ENCODE measurements at places on chromosomes 12 and 14.

GRCh38 chr14:66601932-66602578, 94.1 kb downstream of the GPHN start:
- DNase-seq: no peak

DNA sequence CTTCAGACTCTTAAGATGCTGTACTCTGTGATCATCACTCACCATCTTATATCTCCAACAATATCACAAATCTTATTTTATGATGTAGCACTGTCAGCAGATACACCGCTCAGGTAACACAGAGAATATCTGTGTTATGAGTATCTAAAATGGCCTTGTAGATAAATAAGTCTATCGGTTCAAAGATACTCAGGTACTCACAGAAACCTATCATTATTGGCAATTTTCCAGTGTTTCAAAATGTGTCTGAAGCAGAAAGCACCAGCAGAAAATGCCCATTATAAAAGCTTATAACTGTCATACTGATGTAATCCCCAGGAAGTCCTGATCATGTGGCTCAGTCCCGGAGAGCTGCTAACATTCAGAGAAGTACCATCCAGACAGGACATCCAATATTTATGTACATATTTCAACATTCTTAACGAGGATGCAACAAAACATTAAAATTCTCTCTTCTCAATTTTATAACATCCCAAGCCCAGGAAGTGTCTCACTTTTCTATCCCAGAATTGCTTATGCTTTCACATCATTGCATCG, 190.7 kb upstream of the LMNTD1 start:
- DNase-seq: no peak

GRCh38 chr12:54352022-54352531, 12.2 kb downstream of the GPR84 start:
- DNase-seq: peak; percentile 60

DNA sequence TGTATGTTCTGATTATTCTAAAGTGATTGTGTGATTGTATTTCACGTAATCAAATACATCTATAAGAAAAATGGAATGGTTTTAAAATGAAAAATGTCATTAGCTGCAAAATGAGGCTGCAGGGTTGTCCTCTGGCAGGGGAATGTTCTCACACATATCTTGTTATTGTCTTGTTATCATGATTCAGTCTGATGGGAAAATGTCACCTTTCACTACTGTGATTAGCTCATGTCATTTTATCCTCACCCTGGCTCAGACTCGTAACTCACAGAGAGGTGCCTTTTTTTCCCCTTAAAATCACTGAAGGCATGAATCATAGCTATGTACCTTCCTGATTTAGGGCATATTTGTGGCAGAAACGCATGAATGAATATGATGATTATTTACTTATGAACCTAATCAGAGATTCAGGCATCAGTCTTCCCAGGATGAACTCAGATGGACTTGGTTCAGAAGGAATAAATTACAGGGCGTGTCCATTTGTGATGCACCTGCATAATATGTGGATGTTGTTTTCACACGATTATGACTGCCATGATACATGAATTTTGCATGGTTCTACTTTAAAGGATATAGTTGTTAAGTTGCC, 1339.2 kb downstream of the AACS start:
- DNase-seq: no peak

Data from activated naive CD4-positive, alpha-beta T cell treated with anti-CD3 and anti-CD28 coated beads, Interleukin-2, amount 50 U/mL, for 16 hours (primary cell).